ENCODE measurements at places on chromosomes 3 and 15. TPM values are rescaled to one million over a fixed set of nuclear protein-coding genes. Genes with fewer than 3 reads are reported as not detected.

ZBTB11 gene
- 14.8 TPM for polyA plus RNA-seq

SLC38A3 gene
- polyA plus RNA-seq: 3.4 TPM

ALDH1A2 gene
- 210 TPM for polyA plus RNA-seq

U2SURP gene
- polyA plus RNA-seq: 38.1 TPM

C3orf70 gene
- polyA plus RNA-seq: 11.9 TPM

SNRPA1 gene
- 121 TPM for polyA plus RNA-seq

CCDC39 gene
- polyA plus RNA-seq: 4.3 TPM

ANKRD63 gene
- polyA plus RNA-seq: not detected

DNA sequence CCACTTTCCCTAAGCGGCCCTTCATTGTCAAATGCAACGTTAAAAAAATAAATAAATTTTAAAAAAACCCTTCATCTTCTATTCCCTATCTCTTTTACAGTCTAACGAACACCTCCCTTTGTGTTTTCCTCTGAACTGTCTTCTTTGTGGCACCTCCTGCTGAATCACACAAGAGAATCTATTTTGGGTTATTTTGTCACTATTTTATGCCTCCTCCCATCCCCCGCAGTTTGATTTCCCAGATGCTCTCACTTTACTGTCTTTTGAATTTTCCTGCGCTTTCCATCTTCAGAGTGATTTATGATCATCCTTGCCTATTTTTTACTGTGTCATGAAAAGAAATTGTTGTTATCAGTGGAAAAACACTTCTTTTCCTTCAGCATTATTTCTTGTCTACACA, 32.5 kb downstream of the RYR3 start:
- H3K27me3 ChIP-seq: no peaks in the 10 kb centered on the region
- no peaks in the 10 kb centered on the region for H3K36me3 ChIP-seq
- no peak for DNase-seq
- H3K4me1 ChIP-seq: no peaks in the 10 kb centered on the region
- no peak overlapping the region for H3K4me3 ChIP-seq
- no peak overlapping the region for H3K27ac ChIP-seq

- no peaks in the 10 kb centered on the region for H3K27me3 ChIP-seq
- no peaks in the 10 kb centered on the region for H3K36me3 ChIP-seq
- H3K4me1 ChIP-seq: no peaks in the 10 kb centered on the region
- H3K4me3 ChIP-seq: no peak overlapping the region
- no peak overlapping the region for H3K27ac ChIP-seq
- no peak for DNase-seq
Observed at GRCh38 chr15:65690778-65691177, 69.0 kb downstream of the SLC24A1 start.

DNA sequence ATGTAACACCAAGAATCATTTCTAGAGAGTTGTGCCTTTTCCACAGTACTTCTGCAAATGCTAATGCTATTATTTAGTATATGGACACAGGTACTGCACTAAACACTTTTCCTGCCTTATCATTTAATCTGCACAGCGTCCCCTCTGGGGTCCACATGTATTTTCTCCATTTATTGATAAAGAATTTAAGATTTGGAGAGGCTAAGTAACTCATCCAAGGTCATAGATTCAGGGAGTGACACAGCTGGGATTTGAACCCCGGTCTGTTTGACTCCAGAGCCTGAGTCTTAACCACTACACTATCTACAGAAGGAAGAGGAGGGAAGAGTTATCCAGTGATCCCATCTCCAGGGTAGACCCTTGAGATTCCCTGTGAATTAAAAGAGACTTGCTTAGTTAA, 24.9 kb upstream of the TPRG1 start:
- H3K36me3 ChIP-seq: no peaks in the 10 kb centered on the region
- H3K27me3 ChIP-seq: no peaks in the 10 kb centered on the region
- DNase-seq: no peak

DNA sequence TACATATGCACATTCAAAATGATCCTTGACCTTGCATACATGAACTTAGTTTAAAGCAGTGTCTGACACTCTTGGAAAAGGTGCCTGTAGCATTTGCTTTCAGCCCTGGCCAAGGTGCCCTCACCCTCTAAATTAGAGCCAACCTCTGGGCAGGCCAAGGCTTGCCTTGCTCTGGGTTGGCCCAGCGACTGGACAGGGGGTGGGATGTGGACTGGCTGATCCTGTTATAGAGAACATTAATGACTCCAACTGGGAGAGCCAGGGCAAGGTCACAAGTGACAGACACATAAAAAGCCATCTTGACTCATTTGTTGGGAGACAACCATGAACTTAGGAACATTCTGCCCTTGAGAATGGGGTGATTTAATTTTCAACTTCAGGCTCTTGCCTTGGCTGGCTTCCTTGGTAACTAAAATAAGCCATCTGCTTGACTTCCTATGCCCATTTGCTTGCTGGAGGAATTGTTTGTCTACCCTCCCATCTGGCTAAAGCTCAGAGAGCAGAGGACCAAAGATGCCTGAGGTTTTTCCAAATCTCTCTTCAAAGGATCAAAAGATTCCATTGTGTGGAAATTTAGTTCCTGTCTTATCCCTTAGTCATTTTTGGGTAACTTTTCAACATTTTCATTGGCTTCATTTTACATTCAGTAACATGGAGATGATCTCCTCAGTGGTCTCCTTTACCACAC, 403.7 kb downstream of the SOX2 start:
- H3K4me3 ChIP-seq: no peak overlapping the region
- no peak for DNase-seq
- no peaks in the 10 kb centered on the region for H3K36me3 ChIP-seq
- H3K27ac ChIP-seq: no peak overlapping the region
- no peaks in the 10 kb centered on the region for H3K4me1 ChIP-seq
- no peaks in the 10 kb centered on the region for H3K27me3 ChIP-seq

DNA sequence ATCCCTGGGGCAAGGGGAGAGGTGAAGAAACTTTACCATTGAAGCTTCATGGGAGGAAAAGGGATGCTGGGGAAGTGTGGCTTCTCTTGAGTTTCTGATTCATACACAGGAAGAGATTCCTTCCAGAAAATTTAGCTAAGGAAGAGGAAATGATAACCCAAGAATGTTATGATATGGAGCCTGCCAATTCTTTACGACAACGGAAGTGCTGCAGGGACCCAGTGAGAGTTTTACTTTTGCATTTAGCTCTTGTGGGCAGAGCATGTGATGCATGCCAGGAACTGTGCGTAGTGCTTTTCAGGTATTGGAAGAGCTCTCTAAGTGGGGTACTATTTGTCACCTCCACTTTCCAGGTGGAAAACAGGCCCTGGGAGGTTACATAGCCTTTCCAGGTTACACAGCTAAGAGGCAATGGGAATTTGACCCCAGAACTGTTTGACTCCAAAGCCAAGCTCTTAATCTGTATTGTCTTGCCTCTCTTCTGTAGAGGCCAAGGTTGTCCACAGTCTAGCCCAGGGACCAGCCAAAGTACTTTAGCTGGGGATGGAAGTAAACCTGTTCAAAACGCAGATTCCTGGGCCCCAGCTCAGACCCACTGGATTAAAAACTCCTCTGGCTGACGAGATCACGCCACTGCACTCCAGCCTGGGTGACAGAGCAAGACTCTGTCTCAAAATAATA, 23.0 kb downstream of the CMTM7 start:
- no peaks in the 10 kb centered on the region for H3K36me3 ChIP-seq
- H3K4me1 ChIP-seq: peaks cover 2% of the 10 kb centered on the region
- no peaks in the 10 kb centered on the region for H3K27me3 ChIP-seq
- no peak for DNase-seq

DNA sequence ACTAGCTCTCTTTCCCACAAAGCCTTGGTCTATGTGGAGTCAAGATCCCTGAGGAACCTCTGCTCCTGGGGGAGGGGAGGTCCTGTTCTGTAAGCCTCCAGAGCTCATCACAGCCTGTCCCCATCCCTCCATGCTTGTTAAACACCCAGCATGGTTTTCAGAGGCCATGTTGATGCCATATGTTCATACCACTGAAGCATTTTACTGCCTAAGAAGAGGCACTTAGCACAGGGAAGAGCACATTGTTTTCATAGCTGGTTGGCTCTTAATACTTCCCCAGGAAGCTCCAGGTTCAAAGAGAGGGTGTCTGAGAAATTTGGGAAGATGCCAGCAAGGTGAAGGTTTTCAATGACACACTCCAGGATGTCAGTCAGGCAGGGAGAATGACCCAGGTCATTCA, 25.6 kb downstream of the CPNE4 start:
- no peak overlapping the region for H3K27ac ChIP-seq
- H3K4me3 ChIP-seq: no peak overlapping the region
- H3K36me3 ChIP-seq: no peaks in the 10 kb centered on the region

- no peak overlapping the region for H3K4me3 ChIP-seq
- no peak overlapping the region for H3K27ac ChIP-seq
- no peaks in the 10 kb centered on the region for H3K27me3 ChIP-seq
- no peak for DNase-seq
Observed at GRCh38 chr3:133476971-133477375, 77.1 kb downstream of the BFSP2 start.

DNA sequence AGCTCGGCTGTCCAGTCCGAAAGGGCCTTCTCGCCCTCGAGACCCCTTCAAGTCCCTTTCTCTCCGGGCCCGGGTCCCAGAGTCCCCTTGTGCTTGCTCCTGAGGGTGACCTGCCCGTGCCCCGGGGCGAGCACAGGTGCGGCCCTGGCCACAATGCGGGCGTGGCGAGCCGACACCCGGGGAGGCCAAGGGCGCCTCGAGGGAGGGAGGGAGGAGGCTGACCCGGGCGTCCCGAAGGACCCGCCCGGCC, 810 bp upstream of the MEF2A start:
- H3K4me3 ChIP-seq: peak overlapping the region; percentile 52
- H3K4me1 ChIP-seq: peaks cover 36% of the 10 kb centered on the region
- no peaks in the 10 kb centered on the region for H3K36me3 ChIP-seq
- no peaks in the 10 kb centered on the region for H3K27me3 ChIP-seq
- H3K27ac ChIP-seq: peak overlapping the region; percentile 99

DNA sequence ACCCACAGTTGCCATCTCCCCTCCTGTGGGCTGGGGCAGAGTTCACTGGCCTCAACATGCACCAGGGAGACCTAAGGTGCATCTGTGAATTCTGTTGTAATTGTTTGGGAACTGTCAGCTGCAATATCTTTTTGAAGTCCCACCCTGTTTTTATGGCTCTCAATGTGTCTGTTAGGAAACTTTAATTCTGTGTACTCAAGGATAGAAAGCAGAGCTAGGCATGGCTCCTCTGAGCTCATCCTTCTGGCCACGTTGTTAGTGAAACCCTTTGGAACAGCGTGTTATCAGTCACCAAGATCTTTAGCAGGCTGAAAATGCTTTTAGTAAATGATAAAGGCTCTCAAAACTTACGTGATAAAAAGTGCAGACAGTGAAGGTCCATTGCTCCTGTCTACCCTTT, 33.6 kb upstream of the MTMR10 start:
- no peaks in the 10 kb centered on the region for H3K36me3 ChIP-seq
- DNase-seq: no peak
- H3K27ac ChIP-seq: no peak overlapping the region
- H3K27me3 ChIP-seq: no peaks in the 10 kb centered on the region
- no peak overlapping the region for H3K4me3 ChIP-seq
- peaks cover 4% of the 10 kb centered on the region for H3K4me1 ChIP-seq

DNA sequence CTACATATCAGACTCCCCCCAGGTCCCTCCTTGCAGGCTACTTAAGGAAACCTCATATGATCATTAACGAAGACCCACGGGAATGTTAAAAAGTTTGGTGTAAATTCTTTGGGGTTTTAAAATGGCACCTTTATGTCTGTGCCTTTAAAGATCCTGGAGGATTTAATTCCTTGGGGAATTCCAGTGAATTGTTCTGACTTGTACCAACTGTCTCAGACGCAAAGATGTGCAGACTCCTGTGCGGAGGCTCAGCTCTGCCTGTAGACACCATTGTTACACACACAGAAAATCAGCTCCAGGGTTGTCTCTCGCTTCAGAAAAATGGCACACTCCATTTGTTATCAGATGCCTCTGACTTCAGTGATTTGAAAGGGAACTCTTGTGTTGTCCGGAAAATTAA, 414.4 kb upstream of the CFAP20DC start:
- no peaks in the 10 kb centered on the region for H3K4me1 ChIP-seq
- DNase-seq: no peak
- H3K36me3 ChIP-seq: no peaks in the 10 kb centered on the region
- H3K4me3 ChIP-seq: no peak overlapping the region
- no peaks in the 10 kb centered on the region for H3K27me3 ChIP-seq

GRCh38 chr15:49300856-49301255, 122.2 kb upstream of the FGF7 start:
- no peaks in the 10 kb centered on the region for H3K27me3 ChIP-seq
- H3K4me1 ChIP-seq: no peaks in the 10 kb centered on the region
- H3K27ac ChIP-seq: no peak overlapping the region
- no peak for DNase-seq
- H3K36me3 ChIP-seq: no peaks in the 10 kb centered on the region
- H3K4me3 ChIP-seq: no peak overlapping the region

DNA sequence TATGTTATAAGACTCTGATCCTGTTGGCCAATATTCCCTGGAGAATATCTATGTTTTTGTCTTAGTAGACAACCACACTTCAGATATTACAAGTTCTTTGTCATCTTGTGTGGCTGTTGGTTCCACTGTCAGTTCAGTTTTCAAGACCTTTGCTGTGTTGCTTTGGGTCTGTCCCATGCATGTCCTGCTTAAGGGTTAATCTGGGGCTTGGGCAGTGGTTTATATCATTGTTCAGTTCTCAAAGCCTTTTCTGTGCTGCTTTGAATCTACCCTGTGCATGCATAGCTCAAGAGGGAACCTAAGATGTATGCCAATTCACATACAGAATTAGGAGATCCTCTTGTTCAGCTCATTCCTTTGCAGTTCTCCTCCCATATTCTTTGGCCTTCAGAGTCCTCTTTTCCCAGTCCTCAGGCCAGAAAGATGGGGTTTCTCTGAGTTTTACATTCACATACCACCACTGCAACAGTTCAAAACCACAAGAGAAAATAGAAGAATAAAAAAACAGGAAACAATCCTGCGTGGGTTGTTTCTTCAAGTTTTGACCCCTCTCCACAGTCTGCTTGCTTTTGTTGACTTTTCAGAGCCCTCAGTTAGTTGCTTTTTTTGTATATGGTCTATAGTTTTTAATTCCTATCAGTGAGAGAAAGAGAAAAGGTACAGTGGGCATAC, 21.6 kb downstream of the BUB1B start:
- no peak for DNase-seq
- H3K36me3 ChIP-seq: no peaks in the 10 kb centered on the region
- H3K27me3 ChIP-seq: no peaks in the 10 kb centered on the region
- no peak overlapping the region for H3K4me3 ChIP-seq
- H3K27ac ChIP-seq: no peak overlapping the region
- H3K4me1 ChIP-seq: no peaks in the 10 kb centered on the region

- peak; percentile 34 for DNase-seq
- H3K4me1 ChIP-seq: peaks cover 5% of the 10 kb centered on the region
- no peaks in the 10 kb centered on the region for H3K27me3 ChIP-seq
- no peaks in the 10 kb centered on the region for H3K36me3 ChIP-seq
- no peak overlapping the region for H3K4me3 ChIP-seq
Observed at GRCh38 chr3:130783629-130784028, 37.0 kb upstream of the PIK3R4 start.

DNA sequence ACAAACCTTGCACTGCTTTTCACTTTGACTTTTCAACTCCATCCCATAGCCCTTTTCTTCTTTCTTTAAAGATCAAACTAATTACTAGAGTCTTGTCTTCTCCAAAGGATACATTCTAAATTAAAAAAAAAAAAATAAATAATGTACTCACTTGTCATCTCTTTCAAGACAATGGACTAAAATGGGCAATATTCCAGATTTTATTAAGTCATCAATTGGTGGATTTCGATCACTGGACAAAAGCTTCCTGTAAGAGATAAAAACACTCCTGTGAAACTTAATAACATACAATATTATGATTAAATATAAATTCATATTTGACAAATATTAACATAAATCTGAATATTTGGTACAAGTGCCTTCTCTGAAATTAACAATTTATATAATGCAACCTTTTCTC, 34.1 kb downstream of the KPNA4 start:
- H3K4me3 ChIP-seq: no peak overlapping the region
- DNase-seq: no peak
- H3K27ac ChIP-seq: no peak overlapping the region
- H3K36me3 ChIP-seq: no peaks in the 10 kb centered on the region
- H3K4me1 ChIP-seq: no peaks in the 10 kb centered on the region

All from testis (tissue), 5 donors.